HFF-Myc (cell line): ENCODE measurements at places on chromosomes 5 and 9.

DNA sequence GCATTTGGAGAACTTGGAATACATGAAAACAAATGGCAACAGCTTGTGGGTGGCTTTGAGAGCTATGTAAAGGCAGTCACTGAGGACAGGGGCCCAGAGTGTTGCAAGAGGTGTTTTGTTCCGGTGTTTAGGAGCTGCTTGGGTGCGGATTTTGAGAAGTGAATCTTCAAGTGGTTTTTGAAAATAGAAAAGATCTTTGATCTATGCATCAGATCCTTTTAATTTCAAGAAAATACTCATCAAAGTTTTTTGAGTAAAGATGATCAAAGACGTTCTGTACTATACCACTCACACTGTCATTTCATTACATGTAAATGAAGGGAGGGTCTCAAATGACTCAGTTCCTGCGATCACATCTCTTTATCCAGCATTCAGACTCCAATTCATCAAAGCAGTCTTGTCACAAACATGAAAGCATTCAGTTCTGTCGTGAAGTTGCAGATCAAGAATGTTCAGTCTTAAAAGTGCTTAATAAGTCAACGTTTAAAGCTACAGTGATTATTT is 112.5 kb downstream of the WDR41 start:
- DNase-seq, result no peak

DNA sequence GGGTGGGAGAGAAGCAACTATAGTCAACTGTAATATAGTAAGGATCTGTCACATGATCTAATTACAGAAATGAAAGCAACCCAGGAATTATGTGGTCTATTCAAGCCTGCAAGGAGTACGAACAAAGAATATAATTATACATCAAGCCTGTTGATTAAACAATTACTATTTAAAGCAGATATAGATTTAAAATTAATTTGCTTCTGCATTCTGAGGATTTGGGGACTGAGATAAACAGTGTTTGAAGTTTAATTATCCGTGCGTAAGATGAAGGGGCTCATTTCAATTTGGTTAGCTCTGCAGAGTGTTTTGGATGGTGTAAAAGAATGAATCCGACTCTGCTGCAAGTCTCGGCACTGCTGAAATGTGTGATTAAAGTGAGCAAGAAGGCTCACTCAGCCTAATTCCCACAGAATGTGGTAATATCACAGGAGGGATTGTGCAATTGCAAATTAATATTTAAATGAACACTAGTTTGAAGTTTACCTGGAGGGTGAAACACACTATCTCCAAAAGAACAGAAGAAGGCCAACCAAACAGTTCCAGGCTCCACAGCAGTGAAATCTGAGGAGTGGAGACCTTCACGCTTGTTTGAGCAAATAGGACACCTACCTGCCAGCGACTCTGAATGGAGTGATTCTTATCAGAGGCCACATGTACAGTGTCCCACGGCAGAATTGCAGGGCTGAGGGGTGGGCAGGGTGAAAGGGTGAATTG is 420.6 kb upstream of the SLC30A5 start:
- no peak for DNase-seq

DNA sequence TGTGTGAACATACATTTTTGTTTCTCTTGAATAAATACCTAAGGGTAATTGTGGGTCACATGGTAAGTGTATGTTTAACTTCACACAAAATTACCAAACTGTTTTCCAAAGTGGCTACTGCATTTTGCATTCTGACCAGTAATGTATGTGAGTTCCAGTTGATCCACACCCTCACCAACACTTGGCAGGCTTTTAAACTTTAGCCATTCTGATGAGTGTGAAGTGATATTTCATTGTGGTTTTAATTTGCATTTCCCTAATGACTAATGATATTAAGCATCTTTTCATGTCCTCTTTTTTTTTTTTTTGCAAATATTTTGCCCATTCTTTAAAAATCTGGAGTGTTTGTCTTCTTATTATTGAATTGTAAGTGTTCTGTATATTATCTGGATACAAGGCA is 53.5 kb upstream of the MAST4 start:
- DNase-seq, result no peak

- DNase-seq, result no peak
These were observed at the start of gene NEUROG1 for GRCh38 chr5:135535820-135536801. Gene NEUROG1 (minus strand): TSS chr5:135535964. CDS start chr5:135535690, 274 bp downstream.

DNA sequence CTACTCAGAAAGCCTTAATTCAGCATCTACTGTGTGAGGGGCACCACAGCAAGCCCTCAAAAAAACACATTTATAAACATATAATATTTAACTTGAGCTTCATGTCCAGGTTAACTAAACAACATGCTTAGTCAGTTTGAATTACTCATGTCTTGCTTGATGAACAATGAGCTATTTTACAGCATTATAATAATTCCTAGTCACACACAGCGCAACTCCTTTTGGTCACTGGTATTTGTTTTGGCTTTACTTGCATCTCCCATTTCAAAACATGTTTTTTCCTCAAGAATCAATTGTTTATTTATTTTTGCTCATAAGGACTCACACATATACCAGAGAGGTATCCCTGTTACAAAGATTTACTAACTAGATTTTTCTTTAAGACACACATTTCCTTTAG is 616.7 kb upstream of the DAB2 start:
- no peak for DNase-seq

DNA sequence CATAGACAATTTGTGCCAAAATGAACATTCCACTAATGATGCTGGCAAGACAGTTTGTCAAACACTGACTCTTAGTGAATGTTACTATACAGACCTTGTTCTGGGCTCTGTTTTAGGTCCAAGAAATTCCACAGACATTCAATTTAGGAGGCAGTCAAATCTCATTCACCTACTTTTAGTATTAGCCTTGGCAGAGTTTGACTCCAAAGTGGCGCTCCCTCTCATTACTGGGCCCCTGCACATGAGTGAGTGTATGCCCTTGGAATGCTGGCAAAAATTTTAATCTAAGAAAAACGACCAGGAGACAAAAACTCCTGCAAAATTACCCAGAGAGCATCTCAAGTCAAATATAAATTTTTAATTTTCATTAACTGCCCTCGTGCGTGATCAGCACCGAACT is 94.9 kb upstream of the SLC27A6 start:
- DNase-seq, result no peak

DNA sequence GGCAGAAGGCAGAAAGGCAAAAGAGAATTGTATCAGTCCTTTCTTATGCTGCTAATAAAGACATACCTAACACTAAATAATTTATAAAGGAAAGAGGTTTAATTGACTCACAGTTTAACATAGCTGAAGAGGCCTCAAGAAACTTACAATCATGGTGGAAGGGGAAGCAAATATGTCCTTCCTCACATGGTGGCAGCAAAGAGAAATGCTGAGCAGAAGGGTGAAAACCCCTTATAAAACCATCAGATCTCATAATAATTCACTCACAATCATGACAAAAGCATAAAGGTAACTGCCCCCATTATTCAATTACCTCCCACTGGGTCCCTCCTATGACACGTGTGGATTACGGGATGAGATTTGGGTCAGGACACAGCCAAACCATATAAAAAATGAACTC is 312.5 kb upstream of the PTGER4 start:
- no peak for DNase-seq

DNA sequence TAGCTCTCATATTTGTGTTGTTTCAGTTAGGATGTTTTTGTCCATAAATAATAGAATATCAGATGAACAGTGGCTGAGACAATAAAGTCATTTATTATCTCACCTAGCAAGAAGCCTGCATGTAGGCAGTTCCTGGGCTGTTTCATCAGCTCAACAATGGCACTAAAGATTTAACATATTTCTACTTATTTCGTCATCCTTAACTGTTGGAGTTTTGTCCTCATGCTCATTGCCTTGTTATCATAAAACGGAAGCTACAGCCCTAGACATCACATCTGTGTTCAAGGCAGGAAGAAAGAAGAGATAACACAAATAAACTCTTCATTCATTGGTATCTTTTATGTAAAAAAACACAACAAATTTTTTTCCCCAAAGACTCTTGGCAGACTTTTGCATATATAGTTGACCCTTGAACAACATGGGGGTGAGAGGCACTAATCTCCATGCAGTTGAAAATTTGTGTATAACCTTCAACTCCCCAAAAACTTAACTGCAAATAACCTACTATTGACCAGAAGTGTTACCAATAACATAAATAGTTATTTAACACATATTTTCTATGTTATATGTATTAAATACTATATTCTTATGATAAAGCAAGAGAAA is 277.2 kb upstream of the ADRA1B start:
- no peak for DNase-seq

GRCh38 chr5:81696418-81697397 is 54.2 kb downstream of the SSBP2 start:
- DNase-seq, result no peak
